Amygdala (tissue), 56 donors: ENCODE measurements at places on chromosomes 2 and 18.
A peak's percentile ranks its signal among the peaks of the same experiment; 100 is the strongest.

DNA sequence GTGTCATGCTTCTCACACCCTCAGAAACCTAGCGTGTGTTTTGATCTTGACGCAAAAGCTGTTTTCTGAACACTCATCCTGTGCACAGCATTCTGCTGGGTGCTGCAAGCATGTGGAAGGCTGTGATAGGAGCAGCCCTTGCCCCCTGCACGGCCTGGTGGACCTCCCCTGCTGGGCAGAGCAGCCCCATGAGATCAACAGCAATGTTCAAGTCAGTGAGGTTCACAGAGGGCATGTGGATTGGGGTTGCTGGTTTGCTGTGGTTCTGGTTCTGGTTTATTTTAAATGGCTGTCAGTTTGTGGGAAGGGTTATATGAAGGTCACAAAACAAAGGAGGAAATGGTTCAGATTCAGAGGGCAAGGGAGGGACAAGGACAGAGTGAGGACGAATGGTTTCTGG lies 71.3 kb downstream of the SOWAHC start:
- no peak for DNase-seq

DNA sequence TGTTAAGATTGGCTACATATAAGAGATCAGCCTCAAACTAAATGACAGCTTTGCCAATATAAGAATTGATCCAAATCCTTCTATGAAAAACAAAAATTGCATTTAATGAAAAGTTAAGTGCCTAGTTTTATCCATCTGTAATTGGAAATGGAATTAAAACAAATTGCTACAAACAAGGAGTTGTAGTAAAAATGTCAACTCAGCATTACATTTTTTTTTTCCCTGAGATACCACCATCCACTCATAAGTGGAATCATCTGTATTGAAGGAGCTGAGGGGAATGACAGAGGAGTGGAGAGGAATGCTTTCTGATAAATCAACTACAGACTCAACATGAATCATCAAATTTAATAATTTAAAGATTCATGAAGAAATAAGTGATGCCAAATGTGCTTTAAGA lies 601.8 kb downstream of the TMEM182 start:
- no peak for DNase-seq

DNA sequence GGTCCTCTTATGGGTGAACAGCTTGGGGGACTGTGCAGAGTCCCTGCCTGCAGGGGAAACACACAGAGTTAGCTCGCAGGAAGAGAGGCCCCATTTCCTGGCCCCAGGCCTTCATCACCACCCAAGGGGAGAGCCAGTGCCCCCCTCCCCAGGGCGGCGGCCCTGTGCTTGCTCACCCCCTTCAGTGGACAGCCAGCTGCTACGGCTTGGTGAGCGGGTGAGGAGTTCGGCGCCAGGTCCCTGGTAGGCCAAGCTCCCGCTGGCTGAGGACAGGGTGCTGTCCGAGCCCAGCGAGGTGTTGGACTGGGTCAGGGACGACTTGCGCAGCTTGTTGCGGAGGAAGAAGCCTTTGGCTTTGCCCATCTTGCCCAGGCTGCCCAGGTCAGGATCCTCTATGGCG lies 17.2 kb upstream of the SFXN5 start:
- DNase-seq = no peak

- no peak for DNase-seq
Observed at GRCh38 chr2:138724327-138724726, 55.9 kb downstream of the NXPH2 start.

- DNase-seq = no peak
Observed at GRCh38 chr2:150646746-150647145, 159.3 kb upstream of the RND3 start.

DNA sequence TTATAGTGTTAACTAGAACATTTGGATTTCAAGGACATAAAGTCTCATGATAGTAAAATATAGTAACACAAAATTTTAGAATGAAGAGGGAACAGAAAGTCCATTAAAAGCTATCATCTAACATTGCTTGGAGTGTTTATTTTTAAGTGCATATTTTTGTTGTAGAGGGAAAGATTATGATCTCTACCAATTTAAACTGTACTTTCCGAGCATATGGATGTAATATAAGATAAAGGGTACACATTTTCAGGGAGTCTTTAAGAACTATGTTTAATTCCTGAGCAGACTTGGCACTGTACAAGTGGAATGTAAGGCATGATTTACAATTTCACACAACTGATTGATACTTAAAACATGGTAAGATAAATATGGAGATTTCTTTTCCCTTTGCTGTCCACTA lies 34.2 kb upstream of the ZNF804A start:
- DNase-seq = no peak

- DNase-seq = no peak
Observed at GRCh38 chr2:118845005-118845521, 2.4 kb downstream of the EN1 start.

GRCh38 chr18:55243255-55243654 lies 284.0 kb upstream of the CCDC68 start:
- DNase-seq = no peak

DNA sequence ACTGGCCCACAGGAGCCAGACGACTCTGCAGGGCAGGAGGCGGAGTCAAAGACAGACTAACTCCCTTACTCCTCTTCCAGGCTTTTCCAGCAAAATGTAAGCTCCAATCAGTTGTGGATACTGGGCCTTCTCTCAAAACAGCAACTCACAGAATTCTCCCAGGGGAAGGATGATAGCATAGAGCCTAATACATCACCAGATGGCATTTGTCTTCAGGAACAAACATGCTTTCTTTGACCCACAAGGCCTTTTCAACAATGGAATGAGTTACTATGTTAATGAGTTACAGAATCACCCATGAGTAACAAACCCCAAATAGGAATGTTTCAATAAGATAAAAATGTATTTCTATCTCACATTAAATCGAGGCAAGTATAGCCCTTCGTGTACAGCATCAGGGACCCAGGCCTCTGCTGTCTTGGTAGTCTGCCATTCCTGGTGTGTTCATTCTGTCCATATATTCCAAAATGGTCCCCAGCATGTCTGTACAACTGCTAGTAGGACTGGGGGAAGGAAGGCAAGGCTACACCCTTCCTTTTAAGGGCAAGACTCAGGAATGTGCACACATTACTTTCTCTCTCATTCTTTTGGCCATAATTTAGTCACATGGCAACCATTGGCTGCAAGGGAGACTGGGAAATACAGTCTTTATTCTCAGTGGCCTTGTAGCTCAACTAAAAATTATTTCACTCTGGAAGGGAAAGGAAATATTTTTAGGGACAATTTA lies 76.4 kb downstream of the BOD1L2 start:
- no peak for DNase-seq

DNA sequence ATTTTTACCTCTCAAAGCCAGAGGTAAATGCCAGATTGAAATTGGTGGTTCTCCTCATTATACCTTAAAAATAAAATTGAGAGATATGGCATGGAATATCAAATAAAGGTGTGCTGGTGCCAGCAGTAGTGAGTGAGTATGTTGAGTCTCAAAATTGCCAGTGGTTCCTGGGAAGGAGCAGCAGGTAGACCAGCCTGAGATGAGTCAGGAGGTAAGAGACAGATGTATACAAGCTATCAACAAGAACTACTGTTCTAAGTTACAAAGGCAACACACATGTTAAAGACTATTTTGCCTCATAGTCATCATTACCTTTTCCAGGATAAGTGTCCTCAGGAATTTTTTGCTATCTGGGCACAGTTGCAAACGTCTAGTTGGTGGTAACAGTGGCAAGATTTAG lies 1.3 kb upstream of the UPP2 start:
- DNase-seq = no peak

DNA sequence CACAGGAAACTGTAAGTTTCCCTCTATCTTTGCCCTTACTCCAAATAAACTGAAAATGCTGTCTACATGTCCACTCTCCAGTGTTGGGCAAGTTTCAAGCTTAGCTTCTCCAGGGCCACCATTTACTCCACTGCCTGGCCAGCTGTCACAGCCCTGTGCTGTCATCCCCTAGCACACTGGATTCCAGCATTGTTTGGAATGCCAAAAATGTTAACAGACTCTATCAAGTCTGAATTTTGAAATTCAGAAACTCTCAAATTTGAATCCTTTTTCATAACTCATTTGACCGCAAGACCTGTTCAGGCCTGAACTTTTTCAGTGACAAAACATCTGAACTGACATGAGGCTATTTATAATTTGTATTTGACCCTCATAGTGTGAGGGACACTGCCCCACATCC lies 5.2 kb upstream of the ARHGAP28 start:
- DNase-seq = no peak

- DNase-seq = no peak
Observed at GRCh38 chr2:54148391-54148790, 33.0 kb downstream of the ACYP2 start.

DNA sequence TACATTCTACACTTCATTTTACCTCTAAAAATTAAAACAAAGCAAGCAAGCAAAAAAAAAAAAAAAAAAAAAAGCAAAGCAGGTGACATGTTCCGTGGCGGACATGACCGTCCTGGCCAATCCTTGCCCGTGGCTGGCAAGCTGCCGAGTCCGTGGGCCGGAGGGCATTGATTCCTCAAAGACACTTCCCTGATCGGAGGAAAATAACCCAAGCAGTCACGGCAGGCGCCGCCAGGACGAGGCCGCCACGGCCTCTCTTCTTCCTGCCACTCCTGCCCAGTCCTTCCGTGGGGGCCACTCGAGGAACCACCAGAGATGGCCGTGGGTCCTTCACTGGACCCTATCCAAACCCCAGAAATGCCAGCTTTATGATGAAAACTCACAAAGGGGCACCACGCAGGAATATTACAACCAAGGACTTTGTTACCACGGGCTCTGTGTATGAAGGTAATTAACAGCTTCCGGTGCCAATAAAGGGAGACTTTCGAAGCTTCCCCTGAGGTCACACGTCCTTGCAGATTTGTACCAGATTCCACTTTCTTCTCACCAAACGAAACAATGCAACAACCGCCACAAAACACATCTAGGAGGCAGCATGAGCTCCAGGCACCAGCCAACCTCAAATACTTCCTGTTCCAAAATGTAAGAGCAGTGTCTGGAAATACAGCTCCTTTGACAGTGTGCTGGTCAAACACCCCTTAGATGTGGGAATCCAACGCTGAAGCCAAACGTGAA lies 170.3 kb downstream of the HDAC4 start:
- DNase-seq = no peak

DNA sequence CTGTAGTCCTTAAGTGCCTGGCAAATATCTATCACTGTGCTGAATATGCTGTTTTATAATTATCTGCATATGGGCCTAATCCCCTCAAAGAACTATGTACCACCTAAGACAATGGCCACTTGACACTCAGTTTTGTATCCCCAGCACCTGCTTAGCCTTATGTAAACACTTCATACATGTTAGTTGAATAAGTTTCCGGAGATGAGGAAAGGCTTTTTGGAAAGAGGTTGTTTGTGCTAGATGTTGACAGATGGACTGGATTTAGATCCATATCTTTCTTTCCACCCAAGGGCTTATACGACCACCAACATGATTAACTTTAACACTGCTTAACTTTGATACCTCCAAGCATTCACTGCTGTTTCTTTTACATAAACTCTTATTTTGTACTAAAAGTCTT lies 63.3 kb downstream of the FAM228A start:
- DNase-seq = no peak

- no peak for DNase-seq
Observed at GRCh38 chr2:23824777-23825212, 102.1 kb downstream of the ATAD2B start.

DNA sequence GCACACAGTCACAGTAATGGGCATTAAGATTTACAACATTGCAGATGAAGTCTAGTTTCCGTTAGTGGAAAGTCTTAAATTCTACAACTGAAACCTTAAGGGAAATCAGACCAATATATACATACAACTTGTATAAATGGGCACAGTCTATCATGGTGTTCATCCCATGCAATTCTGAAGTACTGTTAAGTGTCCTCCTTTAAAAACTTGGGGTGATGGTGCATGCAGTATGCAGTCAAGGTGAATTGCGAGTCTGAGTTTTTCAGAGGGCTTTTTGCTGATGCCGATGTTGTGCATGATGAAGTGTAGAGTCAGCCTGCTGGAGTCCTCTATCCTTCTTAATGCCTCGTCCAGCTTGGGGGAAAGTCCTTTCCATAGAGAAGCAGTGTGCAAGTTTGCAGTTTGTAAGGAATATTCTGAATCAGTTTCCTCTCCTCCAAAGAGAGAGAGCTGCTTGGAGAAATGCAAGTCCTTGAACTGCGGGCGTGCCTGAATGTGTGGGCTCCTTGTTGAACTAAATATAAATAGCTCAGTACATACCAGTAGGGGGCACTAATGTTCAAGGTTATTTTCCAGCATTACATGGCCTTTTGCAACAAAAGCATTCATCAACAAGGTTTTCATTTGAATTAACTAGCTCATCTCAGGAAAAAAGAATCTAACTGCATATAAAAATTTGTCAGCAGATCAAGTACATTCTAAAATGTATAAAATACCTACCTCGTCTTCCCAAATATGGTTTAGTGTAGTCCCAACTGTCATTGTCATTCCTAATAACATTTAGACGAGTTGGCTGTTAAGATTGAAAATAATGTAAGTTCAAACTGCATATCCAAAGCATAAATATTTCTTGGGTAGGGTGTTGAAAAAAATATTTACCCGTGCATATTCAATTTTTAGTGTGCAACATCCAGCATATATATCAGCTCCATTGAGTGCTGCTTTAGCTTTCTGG lies 21.3 kb downstream of the HNRNPLL start:
- DNase-seq = no peak

DNA sequence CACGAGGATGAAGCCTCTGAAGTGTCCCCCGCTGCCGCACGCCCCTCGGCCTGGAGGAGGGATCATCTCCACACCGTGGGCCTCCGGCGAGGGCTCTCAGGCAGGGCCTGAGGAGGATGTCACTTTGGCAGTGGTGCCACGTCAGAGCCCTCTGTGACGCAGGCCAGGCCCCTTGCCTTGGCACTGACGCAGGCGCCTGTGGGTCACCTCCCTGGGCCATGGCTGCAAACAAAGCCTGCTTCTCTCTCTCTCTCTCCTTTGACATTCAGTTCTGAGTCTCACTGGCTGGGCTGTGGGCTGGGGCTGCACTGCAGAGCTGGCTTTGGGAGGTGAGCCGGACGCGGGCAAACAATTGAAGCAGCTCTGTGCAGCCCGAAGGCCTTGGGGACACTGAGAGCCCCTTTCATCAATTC lies 273.7 kb downstream of the TWIST2 start:
- peak; percentile 84 for DNase-seq

- DNase-seq = no peak
Observed at GRCh38 chr2:88398180-88398579, 54.3 kb downstream of the FOXI3 start.

DNA sequence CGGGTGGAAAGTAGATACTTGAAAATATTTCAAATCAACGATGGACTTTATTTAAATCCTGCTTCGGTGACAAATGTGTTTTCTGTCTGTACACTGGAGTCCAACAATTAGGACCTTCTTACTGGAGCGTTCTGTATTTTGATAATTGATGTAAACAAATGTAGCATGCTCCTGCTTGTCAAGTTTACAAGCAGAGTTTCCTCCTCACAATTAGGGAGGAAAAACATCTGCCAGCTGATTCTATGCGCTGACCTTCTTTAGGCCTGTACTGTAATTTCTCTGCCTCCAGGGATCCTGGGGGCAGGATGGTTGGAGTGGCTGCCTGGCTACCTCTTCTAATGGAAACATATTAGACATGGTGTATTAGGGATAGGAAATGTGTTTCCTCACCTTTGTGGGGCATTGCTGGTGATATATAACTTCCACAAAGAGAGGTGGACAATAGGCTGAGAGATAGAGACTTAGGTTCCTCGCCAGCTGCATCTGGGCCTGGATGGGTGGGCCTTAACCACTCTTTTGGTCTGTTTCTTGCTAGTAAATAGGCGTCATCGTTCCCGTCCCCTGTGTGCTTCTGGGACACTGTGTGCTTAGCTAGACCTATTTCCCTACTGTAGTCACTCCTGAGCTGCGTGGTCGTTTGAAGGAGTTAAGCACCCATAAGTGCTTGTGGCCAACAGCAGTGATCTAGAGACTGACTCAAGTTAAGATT lies 19.3 kb downstream of the GATA6 start:
- no peak for DNase-seq

- no peak for DNase-seq
Observed at GRCh38 chr2:162196638-162197037, 44.6 kb upstream of the GCG start.
